ACHN (cell line): ENCODE measurements at places on chromosomes 3 and 15.

GRCh38 chr3:7700539-7700938 is 801.1 kb upstream of the LMCD1 start:
- DNase-seq = no peak

- DNase-seq = no peak
Observed at GRCh38 chr15:50210462-50211157, 28.6 kb downstream of the SLC27A2 start.

DNA sequence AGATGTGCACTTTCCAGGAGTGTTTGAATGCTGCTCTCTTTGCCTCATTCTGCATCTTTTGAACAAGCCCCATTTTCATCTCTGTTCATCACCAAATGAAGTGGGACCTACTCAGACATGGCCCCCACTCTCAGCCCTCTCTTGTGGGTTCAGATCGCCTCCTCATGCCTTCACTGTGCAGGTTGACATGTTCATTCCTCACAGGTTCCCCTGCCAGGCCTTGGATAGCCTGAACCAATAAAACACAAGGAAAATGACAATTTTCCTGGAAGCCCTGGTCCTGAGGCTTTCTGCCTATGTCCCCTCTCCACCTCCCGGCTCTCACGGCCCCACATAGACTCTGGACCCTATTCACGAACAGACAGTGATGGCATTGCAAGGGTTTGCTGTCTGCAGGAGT is 17.7 kb downstream of the KLF15 start:
- DNase-seq = no peak

DNA sequence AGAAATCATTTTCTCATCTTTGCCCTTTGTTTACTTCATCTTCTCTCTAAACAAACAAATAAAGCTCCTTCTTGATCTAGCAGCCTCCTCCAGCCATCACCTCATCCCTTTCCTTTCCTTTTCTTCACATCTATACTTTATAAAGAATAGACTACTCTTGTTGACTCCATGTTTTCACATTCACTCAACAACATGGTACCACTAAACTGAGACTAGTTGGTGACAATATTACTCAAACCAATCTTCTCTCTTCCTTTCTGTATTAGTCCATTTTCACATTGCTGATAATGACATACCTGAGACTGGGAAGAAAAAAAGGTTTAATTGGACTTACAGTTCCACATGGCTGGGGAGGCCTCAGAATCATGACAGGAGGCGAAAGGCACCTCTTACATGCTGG is 324.7 kb downstream of the SOX2 start:
- no peak for DNase-seq

- DNase-seq = no peak
Observed at GRCh38 chr3:148238421-148238821, 459.3 kb upstream of the AGTR1 start.

GRCh38 chr3:123832692-123833397 is 51.3 kb downstream of the MYLK start:
- no peak for DNase-seq

GRCh38 chr15:99347574-99347973 is 96.3 kb downstream of the LRRC28 start:
- DNase-seq = no peak
